ENCODE measurements at places on chromosomes 3 and 15.

GRCh38 chr3:171838218-171838720 lies 4.9 kb upstream of the TMEM212 start:
- DNase-seq, result peak; percentile 73

- DNase-seq, result no peak
Measured at GRCh38 chr15:74890665-74890960, 771 bp downstream of the MPI start.

GRCh38 chr3:158407844-158408517 lies 163.0 kb upstream of the MLF1 start:
- DNase-seq, result no peak

DNA sequence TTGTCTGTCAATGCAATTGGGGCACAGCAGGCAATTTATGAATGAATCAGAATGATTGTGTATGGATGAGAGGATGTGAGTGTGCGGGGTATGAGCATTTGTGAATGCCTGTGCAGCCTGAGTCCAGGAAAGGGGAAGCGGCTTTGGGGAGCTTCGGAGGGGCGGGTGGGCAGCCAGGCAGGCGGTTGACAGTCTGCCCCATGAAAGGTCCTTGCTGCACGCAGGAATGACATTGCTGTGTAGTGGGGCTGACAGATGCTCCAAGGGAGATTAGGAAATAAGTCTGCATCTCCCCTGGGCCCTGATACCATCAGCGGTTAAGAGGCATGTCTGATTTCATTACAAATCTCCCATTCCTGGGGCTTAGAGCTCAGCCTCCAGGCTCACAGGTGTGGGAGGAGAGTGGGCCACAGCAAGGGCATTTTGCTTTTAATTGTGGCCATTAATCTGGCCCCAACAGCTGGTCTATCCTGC lies 26.4 kb upstream of the TSPAN3 start:
- DNase-seq, result no peak

DNA sequence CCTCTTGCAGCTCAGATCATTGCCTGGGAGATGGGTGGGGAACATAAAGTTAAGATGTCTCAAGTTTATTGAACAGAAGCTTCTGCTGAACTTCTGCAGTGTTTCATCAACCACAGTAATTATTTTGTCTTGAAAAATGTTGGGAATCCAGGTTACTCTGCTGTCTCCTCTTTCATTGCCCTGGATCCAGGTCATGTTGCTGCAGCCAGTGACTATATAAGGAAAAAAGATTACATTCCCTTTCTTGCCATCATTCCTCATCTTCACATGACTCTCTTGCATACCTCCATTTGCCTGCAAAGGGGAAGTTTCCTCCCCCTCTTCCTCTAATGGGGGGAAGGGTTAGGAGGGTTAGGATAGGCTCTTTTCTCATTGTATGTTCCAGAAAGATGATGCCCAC lies 15.1 kb downstream of the GMNC start:
- DNase-seq, result no peak

DNA sequence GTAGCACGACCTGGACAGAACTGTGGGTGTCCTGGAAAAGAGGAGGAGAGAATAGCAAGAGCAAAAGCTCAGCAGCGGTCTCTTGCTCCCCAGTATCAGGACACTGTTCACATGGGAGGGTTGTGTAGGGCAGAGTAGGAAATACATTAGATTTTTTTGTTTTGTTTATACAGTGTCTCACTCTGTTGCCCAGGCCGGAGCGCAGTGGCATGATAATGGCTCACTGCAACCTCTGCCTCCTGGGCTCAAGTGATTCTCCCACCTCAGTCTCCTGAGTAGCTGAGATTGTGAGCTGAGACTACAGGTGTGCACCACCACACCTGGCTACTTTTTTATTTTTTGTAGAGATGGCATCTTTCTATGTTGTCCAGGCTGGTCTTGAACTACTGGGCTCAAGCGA lies 53.3 kb downstream of the FNDC3B start:
- no peak for DNase-seq

DNA sequence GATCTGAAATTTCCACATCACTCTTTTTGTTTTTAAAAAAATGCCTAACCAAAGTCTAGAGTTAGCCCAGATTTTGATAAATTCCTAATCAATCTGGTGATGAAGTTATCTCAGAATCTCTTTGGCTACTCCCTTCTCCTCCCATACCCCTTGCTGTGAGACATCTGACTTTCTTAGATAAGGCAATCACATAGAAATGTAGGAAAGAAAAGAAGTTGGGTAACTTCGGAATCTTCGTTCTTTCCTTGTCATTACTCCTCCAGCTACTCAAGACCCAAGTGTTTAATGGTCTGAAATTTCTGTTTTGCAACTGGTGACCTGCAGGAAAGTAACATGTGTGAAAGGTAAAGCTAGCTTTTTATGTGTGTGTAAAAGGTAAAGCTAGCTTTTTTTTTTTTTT lies 37.8 kb downstream of the MYL3 start:
- DNase-seq, result no peak

DNA sequence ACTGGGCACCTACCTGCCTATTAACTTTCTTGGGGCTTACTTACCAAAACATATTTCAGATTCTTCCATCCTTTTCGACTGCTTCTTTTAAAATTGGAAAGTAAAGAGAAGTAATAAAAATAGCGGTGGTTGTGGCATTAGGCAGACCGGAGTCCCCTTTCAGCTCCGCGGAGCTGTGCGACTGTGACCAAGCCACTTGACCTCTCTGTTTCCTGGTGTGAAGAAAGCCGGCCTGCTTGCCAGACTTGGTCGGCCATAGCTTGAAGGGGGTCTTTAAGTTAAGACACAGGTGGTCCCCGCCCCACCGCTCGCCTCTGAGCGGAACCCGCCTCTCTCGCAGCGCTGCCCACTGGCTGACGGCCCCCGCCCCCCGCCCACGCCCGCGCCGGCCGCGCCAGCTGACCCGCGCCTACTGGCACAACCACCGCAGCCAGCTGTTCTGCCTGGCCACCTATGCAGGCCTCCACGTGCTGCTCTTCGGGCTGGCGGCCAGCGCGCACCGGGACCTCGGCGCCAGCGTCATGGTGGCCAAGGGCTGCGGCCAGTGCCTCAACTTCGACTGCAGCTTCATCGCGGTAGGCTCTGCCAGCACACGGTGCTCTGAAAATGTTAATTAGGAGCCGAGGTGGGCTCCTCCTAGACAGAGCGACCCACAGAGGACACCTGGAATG lies 18.3 kb downstream of the NOX5 start:
- DNase-seq, result no peak

DNA sequence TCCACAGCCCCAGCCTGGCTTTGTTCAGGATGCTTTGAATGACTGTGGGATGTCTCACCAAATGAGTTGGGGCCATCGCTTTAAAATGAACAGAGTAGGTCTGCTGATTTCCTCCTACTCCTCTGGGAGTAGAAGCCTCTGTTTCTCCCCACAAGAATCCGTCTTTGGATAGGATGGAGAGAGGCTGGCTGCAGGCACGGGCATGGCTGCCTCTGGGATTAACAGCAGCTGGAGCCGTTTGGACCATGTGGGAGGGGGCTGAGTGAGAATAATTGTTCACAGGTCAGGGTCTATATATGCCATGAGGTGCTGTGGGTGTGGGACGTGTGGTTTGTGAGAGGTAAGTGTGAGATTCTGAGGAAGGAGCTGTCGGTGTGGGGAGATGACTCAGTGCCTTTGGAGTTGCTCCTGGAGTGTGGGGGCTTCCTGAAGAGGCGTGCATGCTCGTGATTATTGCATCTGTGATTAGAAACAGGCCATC lies 48.0 kb upstream of the APEH start:
- DNase-seq, result no peak

- no peak for DNase-seq
Measured at GRCh38 chr3:114586119-114586518, 292.3 kb downstream of the TIGIT start.

DNA sequence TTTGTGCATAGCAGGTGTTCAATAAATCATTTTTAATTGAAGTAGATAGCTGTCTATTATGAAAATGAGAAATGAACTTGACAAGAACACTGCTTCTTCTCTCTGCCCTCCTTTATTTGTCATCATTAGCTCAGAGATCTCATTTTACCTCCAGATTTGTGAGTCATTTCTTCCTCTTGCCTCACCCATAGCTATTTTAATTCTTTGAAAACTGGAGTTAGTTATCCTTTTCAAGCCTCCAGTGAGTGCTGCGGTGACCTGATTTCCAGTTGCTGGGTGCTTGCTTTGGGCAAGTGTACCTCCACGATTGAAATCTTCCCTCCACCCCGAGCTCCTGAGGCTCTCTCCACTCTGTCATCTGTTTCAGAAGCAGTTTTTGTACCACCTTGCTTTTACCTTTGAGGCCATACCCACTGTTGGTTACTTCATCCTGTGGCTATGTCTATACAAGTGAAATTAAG lies 114.6 kb downstream of the NFKBIZ start:
- DNase-seq, result no peak

GRCh38 chr3:24387000-24387399 lies 107.7 kb downstream of the THRB start:
- no peak for DNase-seq

- no peak for DNase-seq
Measured at GRCh38 chr3:101638261-101638745, 38.6 kb downstream of the ZBTB11 start.

DNA sequence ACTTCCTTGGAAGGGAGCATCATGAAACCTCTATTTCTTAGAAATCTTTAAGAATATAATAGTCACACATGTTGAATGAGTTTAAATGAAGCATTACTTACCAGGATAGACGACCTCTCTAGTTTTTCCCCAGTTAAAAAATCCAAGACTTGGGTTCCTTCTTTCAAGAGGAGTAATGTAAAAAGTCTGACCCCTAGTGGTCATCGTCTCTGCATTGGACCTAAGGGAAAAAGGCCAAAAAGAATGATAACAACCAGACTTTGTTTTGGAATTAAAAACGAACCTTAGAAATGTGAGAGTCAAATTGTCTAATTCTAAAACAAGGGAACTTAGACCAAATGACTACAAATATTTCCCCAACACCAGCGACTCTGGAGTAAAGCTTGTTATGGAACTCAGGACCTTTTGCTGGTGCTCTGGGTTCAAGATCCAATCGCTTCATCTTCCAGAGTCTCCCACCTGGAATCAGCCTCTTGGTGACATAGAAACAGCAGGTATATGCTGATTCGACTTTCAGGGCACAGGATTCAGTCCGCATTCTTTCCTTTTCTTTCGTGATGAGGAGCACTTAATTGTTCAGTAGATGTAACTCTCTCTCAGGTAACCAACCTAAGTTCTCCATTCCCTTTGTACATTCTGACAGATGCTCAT lies 214.8 kb upstream of the TPRG1 start:
- no peak for DNase-seq

DNA sequence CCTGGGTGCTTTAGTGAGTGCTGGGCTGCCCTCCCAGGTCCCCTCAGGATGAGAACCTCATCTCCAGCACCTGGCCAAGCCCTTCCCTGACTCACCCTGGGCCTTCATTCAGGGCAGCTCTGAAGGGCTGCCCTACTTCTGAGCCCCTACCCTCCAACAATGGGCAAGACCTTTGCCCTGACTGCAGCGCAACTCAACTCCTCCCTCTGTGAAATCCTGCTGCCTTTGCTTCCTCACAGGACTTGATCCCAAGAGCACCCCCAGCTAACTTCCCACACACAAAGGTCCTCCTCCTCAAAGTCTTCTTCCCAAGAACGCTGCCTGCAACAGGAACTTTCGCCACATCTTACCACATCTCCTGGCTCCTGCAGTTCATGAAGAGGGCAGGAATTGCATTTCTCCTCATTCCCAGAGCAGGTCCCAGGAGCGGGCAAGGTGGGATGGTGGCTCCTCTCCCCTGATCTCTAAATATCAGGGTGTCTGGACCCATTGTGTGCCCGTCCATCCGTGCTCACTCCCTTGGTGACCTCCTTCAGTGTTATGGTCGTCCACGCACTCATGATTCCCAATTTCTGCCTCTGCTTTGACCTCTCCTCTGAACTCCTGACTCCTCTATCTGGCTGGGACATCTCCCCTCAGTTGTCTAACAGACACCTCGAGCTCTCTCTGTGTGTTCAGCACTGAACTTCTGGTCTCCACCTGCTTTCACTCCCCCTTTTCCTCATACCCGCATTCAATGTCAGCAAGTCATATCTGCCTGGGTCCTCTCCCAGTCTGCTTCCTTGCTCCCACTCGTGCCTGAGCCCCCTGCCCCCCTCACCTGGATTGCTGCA lies 4.5 kb upstream of the SSUH2 start:
- no peak for DNase-seq

DNA sequence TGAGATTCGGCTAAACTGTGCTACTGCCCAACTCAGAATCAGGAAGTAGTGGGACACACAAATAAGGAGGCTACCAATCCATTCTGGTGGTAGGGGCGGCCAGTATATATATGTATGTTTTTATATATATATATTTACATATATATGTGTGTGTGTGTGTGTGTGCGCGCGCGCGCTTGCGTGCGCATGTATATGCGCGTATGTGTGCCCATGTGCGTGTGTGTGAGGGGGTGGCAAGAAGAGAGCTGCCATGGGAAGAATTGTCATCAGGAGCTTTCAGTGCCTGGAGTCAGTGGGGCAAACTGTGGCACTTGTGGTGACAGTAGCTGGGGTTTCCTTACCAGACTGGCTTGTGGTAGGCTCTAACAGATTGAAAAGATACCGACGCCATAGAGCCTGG lies 26.5 kb downstream of the GXYLT2 start:
- no peak for DNase-seq

- DNase-seq, result no peak
Measured at GRCh38 chr3:119628816-119629445, 31.2 kb downstream of the PLA1A start.

- no peak for DNase-seq
Measured at GRCh38 chr15:69298697-69299441, at the start of gene PAQR5. Gene PAQR5, plus strand, starts transcription at chr15:69298912. Its CDS starts 61,169 bp downstream, at chr15:69360081.

DNA sequence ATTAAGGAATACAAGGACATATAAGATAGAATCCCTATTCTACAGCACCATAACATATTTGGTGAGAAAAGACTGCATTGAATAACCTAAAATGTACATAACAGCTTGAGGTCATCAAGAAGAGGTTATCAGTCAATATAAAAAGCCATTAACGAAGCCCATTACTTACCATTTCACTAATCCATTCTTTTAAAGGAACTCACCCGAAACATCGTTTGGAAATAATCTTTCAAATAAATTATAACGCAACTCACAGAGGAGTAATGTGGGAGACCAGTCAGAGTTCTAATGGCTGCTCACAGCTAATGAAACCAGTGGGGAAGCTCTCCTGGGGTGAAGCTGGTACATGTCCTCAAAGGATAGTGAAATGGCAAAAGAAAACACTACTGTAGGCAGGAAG lies 188.4 kb downstream of the TBC1D5 start:
- no peak for DNase-seq
